ENCODE measurements at places on chromosomes 11 and 22.

DNA sequence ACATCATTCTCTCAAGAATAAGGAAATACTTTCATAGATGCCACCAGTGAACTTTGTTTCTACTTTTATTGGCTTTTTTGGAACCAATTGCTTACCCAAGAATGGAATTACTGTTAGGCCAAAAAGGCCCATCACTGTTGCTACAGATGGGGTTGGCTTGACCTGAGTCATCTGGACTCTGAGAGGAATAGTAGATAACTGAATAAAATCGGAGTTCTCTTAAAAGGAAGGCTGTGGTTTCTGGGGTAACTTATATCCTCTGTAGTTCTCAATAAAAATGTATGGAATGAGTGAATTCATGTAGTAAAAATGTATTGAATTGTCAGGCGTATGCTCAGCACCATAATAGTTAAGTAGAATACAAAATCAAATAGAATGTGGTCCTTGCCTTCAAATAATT lies 56.6 kb downstream of the ARHGEF12 start:
- no peak for DNase-seq

GRCh38 chr11:43582024-43582862 lies 98.3 kb upstream of the HSD17B12 start:
- DNase-seq, result no peak

DNA sequence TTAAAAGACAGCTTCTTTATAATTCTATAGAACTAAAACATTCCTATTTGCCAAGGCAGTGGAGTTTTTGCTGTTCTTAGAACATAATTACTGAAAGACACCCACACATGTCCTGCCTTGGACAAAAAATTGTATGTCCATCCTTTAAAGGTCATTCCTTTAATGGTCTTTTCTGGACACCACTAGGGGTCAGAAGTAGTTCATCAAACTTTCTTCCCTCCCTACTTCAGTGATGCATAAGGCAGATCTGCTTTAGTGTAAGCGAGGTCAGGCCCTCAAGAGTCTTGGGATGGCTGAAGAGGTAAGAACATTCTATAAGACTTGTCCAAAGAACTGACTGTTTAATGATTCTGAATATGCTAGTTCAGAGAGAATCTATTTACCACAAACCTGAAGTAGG lies 4.3 kb upstream of the OR51V1 start:
- no peak for DNase-seq

DNA sequence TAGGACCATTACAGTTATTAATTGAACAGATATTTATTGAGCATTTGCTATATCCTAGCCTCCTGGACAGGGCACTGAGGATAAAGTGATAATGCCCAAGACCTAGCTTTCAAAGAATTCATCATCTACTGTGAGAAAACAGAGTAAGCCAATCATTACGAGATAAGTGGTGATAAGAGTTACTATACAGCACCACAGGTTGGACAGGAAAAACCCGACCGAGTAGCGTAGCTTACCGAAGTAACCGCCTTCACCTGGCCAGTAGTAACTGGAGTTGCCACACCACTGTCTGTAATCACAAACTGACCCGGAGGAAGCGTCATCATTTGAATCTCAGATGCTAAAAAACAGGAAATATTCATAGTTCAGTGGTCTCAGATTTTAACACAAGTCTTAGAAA lies 10.0 kb upstream of the NFRKB start:
- no peak for DNase-seq

GRCh38 chr11:77115956-77116355 lies 12.1 kb upstream of the MYO7A start:
- DNase-seq, result peak; percentile 33

- DNase-seq, result no peak
These were observed 183.7 kb downstream of the BRD1 start for GRCh38 chr22:49643998-49644397.

GRCh38 chr22:35085621-35086020 lies 19.7 kb downstream of the ISX start:
- DNase-seq, result no peak

DNA sequence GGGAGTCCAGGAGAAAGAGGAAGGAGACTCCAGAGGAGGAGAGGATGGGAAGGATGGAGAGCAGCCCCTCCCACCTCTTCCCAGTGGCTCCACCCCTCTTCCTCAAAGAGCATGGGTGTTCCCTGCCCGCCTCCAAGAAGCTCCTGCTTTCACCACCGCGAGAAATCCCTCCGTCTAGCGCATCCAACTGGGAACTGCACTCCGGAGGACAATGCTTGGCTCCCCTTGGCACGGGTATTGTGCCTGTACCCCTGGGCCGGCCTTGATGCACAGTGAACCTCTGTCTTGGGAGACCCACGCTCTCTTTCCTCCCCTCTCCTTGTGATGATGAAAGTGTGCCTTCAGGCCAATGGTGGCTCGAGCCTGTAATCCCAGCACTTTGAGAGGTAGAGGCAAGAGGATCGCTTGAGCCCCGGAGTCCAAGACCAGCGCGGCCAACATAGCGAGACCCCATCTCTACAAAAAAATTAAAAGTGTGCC lies 14.9 kb upstream of the ADA2 start:
- DNase-seq, result no peak

GRCh38 chr22:50061141-50061823 lies 3.2 kb upstream of the TTLL8 start:
- DNase-seq, result peak; percentile 33

GRCh38 chr11:48066881-48067800 lies 86.8 kb downstream of the PTPRJ start:
- DNase-seq, result no peak

DNA sequence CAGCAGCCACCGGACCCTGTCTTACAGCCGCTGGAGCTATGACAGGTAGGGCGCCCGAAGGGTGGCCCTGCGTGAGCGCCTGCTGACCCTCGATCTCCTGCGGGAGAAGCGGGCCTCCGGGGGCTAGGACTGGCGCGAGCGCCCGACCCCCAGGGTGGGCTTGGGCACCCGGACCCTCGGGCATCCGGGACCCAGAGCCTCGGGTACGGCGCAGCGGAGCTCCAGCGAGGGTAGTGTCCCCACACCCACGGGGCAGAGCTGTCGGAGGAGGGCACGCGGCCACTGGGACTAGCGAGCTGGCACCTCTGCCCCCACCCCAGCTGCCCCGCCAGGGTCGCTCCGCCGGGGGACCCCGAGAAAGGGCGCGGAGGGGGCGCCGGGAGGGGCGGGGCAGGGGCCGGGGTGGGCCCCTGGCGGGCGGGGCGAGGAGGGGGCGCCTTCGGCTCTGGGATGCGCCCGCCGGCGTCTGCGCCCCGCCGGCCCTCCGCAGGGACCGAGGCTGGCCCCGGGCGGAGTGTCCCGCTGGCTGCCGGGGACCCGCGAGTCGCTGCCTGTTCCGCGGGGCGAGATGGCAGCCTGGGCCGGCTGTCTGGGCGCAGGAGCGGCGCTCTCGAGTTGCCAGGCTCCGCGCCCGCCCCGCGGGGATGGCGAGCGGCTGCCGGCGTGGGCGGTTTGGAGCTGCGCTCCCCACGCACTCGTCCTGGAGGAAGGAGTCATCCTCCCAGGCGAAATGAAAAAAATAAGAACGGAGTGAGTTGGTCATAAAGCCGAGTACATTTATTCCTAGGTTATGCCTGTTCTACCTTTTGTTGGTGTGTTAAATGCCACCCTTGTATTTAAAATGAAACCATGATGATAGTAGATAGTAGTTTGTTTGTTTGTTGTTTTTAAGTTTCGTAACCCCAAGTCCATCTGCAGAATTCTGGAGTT lies 32.4 kb downstream of the EIF3F start:
- DNase-seq, result no peak

DNA sequence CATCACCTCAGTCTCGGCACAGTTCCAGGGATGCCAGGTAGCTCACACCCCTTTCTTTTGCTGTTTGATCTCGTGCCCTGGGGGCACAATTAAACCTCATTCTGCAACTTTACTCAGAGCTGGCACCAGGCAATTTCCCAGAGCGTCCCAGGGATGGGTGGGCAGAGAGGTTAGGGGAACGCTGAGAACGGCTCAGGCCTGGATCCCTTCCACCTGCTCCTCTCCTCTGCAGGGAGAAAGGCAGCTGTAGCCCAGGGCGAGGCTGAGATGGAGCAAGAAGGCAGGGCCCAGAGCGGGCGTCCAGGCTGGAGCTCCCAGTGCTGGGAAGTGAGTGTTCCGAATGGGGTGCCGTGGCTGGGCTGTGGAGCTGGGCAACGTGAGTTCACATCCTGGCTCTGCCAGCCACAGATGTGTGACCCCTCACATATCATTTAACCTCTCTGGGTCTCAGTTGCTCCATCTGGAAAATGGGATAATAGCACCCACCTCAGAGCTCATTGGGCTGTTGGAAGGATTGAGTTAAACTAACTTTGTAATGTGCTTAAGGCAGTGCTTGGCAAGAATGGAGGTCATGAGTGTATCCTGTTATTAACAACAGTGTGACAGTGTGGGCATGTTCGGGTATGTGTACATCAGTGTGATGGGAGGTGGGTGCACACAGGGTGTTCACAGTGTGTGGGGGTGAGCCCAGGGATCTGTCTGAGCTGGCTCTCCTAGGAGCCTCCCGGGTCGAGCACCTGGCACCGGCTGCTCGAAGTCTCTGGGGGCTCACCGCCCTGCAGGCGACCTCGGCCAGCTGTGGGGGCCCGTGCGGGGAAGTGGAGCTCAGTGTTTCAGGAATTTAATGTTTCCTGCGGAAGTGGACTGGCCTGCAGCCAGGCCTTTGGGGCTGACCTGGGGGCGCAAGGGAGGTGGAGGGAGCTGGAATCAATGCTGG lies 15.5 kb downstream of the OTUB1 start:
- DNase-seq, result peak; percentile 59

DNA sequence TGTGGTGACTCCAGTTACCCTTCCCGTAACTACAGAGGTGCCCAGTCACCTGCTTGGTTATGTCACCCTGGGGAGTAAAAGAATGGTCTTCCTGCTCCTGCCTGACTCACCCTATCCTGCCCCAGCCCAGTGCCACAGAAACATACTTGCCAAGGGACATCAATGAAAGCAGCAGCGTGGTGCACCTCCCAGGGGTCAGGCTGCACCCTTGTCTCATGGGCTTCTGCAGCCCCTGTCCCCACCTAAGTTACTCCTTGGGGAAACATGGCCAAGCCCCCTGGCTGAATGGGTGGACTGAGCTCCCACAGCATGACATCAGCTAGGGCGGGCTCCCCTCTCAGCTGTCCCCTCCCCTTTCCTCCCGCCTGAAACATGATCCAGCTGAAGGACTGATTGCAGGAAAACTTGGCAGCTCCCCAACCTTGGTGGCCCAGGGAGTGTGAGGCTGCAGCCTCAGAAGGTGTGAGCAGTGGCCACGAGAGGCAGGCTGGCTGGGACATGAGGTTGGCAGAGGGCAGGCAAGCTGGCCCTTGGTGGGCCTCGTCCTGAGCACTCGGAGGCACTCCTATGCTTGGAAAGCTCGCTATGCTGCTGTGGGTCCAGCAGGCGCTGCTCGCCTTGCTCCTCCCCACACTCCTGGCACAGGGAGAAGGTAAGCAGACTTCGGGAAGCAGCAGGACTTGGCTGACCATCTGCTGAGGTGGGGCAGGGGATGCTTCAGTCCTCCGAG lies at the start of gene HTR3A:
HTR3A (plus strand) TSS at position 368 of the 730 bp plus-strand sequence; CDS start at position 586, 218 bp downstream.
- DNase-seq, result peak; percentile 76

DNA sequence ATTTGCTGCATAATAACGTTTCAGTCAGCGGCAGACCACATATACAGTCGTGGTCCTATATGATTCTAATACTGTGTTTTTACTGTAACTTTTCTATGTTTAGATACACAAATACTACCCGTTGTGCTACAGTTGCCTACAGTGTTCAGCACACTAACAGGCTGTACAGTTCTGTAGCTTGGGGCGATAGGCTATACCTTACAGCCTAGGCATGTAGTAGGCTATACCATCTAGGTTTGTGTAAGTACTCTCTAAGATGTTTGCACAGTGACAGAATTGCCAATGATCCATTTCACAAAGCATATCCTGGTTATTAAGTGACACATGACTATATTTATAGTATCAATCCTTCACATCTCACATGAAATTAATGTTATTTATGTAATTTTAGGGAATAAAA lies 78.2 kb downstream of the YAP1 start:
- no peak for DNase-seq

- DNase-seq, result no peak
These were observed 8.2 kb upstream of the USP2 start for GRCh38 chr11:119389611-119390254.

- DNase-seq, result no peak
These were observed 15.7 kb downstream of the FDX1 start for GRCh38 chr11:110445437-110445836.

GRCh38 chr11:70772950-70773349 lies 374.6 kb downstream of the CTTN start:
- no peak for DNase-seq

- DNase-seq, result no peak
These were observed 38.7 kb downstream of the CYTH4 start for GRCh38 chr22:37320726-37321677.

DNA sequence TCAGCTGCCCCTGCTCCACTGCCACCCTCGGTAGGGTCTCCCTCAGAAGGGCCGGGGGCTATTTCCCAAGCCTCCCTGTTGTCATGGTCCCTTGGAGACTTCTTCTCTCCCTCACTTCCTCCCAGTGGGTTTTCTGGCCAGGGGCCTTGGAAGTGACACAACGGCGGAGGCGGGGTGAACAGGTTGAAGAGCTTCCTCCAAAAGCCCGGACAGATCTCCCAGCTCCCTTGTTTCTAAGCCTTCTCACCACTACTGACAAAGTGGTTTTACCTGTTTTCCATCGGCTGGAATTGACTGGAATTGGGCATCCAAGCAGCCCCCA lies 14.5 kb downstream of the MYH9 start:
- DNase-seq, result peak; percentile 75

DNA sequence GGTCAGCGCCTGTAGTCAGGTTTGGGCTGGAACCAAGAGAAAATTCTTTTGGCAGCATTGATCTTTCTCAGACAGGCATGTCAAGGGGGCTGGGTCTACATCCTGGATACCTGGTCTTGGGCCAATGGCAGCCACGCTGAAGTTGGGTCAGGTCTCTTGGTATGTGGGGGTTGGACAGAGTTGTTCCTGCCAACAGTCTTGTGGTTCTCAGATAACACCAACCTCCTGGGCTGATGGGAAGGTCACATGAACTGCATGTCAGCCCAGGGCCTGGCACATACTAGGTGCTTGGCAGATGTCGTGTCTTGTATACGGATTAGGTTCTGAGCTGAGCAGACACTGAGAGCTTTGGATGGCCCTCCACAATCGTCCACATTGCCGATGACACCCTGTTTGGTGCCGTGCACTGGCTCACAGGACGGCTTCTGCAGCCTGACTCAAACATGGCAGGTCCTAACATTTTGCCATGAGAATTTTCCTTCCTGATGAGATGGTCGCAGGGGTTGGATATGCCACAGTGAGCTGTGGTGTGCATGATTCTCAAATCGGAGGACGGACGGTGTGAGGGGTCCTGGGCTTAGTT lies 42.0 kb downstream of the FBLN1 start:
- DNase-seq, result no peak

DNA sequence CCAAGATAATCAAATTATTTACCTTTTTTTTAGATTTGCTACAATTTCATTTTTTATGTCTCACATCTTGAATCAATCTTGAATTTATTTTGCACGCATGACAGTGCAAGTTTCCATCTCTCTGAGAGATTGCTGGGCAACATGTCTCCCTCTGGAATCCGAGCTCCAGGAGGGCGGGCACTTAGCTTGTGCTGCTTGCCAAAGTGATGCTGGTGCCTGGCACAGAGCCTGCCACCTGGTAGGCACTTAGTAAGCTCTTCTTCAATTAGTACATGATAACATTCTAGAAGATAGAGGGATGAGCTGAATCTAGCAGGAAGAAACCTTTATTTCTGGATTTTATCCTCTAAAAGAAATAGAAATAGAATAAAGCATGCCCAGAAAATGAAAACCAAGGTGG lies 27.5 kb upstream of the OR9I1 start:
- DNase-seq, result no peak

- no peak for DNase-seq
These were observed 171.9 kb upstream of the MPPED2 start for GRCh38 chr11:30758012-30758411.

All from Right ventricle myocardium superior (tissue), 1 donor.